Chondrocyte (in vitro differentiated cells): ENCODE measurements at places on chromosomes 2 and 18. TPM values are rescaled to one million over a fixed set of nuclear protein-coding genes. Genes with fewer than 3 reads are reported as not detected.

DNA sequence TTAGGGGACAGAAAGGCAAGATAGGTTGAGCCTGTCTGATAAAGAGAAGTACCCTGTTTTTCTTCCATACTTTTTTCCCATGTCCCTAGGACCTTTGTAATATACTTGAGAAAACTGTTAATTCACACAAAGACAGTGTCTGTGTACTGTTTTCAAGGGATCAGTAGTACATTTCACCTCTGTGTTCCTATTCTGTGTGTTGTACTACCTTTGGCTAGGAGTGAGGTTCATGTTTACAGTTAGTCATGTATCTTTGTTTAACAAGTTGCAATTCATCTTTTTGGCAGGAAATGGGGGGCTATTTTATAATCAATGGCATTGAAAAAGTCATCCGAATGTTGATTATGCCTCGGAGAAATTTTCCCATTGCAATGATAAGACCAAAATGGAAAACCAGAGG lies 6.7 kb downstream of the POLR1B start:
- no peak for DNase-seq
- H3K27me3 ChIP-seq, result no peaks in the 10 kb centered on the region
- no peak overlapping the region for H3K4me3 ChIP-seq
- H3K4me1 ChIP-seq, result no peaks in the 10 kb centered on the region
- H3K36me3 ChIP-seq, result peaks cover 33% of the 10 kb centered on the region

Gene C1GALT1C1L
- not detected in 3 replicates for total RNA-seq

Gene PARD6G
- 10.9 to 17.7 TPM (median 17.0 TPM) in 3 replicates for total RNA-seq

GRCh38 chr2:113846429-113846828 lies 43.5 kb upstream of the ACTR3 start:
- H3K36me3 ChIP-seq, result peaks cover 5% of the 10 kb centered on the region
- peaks cover 3% of the 10 kb centered on the region for H3K27me3 ChIP-seq
- DNase-seq, result no peak
- no peak overlapping the region for H3K4me3 ChIP-seq
- H3K27ac ChIP-seq, result no peak overlapping the region
- no peaks in the 10 kb centered on the region for H3K4me1 ChIP-seq

GRCh38 chr18:58559427-58560186 lies 69.3 kb downstream of the ALPK2 start:
- no peak overlapping the region for H3K4me3 ChIP-seq
- peaks cover 34% of the 10 kb centered on the region for H3K4me1 ChIP-seq
- H3K27ac ChIP-seq, result peak overlapping the region; percentile 45
- H3K36me3 ChIP-seq, result peaks cover 13% of the 10 kb centered on the region

Gene CTNNA2
- not detected in 3 replicates for total RNA-seq

DNA sequence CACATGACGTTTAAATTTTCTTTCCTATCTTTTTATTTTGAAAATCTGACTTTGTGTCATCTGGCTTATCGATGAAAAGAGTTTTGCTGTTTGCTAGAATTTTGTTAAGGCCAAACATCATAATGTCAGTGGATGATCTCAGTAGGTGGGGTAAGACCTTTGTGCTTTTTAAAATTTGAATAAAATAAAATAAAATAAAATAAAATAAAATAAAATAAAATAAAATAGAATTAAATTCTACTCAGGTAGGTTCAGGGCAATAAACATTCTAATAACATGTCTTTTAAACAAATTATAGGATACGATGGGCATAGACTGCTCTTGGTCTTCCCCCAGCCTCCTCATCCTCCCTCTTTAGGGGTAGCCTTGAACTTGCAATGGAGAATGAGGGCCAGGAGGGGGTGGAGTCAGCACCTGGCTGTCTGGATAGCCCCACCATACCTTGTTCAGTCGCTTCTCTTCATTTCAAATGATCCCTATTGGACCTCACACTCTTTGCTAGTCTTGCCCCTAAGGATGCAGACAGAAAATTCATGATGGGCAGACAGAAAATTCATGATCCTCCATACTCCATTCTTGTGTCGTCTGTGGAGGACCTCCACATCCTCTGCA lies 8.1 kb downstream of the LDLRAD4 start:
- H3K27ac ChIP-seq, result no peak overlapping the region
- H3K4me1 ChIP-seq, result peaks cover 44% of the 10 kb centered on the region
- no peak for DNase-seq
- H3K27me3 ChIP-seq, result no peaks in the 10 kb centered on the region
- H3K36me3 ChIP-seq, result peaks cover 13% of the 10 kb centered on the region
- H3K4me3 ChIP-seq, result no peak overlapping the region

Gene ACKR3
- total RNA-seq, result 56.6 to 68.8 TPM (median 57.6 TPM) in 3 replicates

- H3K27ac ChIP-seq, result no peak overlapping the region
- H3K4me3 ChIP-seq, result no peak overlapping the region
- no peaks in the 10 kb centered on the region for H3K36me3 ChIP-seq
Observed at GRCh38 chr2:2641541-2642410, 310.7 kb upstream of the MYT1L start.

DNA sequence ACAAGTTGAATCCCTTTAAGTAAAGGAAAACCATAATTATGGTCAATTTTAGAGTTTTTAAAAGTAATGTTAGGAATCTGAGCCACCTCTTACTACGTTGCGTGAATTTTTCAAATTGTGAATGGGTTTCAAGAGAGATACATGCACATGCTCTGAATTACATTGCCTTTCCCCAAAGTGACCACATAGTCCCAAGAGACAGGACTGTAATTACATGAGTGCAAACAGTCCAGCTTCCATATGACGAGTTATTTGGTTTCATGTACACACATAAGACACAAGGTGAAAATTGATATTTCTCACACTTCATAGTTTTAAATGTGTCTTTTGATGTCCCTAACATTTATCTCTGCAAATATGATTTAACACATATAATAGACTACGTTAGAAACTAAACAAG lies 850.8 kb downstream of the LRP1B start:
- no peak for DNase-seq
- H3K4me1 ChIP-seq, result peaks cover 3% of the 10 kb centered on the region
- no peaks in the 10 kb centered on the region for H3K36me3 ChIP-seq
- H3K4me3 ChIP-seq, result no peak overlapping the region

DNA sequence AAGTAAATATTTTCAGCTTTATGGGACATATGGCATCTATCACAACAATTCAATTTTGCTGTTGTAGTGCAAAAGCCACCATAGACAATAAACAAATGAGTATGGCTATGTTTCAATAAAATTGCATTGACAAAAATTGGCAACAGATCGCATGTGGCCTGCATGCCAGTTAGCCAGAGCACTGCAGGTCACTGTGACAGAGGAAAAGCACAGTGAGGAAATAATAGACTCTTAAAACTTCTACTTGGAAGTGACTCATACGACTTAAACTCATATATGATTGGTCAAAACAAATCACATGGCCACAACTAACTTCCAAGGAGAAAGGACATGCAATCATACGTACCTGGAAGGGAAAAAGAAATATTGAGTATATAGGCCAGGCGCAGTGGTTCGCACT lies 44.4 kb downstream of the EXOC6B start:
- peaks cover 25% of the 10 kb centered on the region for H3K4me1 ChIP-seq
- H3K27me3 ChIP-seq, result no peaks in the 10 kb centered on the region
- H3K36me3 ChIP-seq, result peaks cover 6% of the 10 kb centered on the region
- H3K27ac ChIP-seq, result no peak overlapping the region

GRCh38 chr2:137321566-137321965 lies 556.2 kb downstream of the THSD7B start:
- no peak overlapping the region for H3K27ac ChIP-seq
- no peaks in the 10 kb centered on the region for H3K36me3 ChIP-seq
- no peaks in the 10 kb centered on the region for H3K27me3 ChIP-seq
- no peak for DNase-seq

DNA sequence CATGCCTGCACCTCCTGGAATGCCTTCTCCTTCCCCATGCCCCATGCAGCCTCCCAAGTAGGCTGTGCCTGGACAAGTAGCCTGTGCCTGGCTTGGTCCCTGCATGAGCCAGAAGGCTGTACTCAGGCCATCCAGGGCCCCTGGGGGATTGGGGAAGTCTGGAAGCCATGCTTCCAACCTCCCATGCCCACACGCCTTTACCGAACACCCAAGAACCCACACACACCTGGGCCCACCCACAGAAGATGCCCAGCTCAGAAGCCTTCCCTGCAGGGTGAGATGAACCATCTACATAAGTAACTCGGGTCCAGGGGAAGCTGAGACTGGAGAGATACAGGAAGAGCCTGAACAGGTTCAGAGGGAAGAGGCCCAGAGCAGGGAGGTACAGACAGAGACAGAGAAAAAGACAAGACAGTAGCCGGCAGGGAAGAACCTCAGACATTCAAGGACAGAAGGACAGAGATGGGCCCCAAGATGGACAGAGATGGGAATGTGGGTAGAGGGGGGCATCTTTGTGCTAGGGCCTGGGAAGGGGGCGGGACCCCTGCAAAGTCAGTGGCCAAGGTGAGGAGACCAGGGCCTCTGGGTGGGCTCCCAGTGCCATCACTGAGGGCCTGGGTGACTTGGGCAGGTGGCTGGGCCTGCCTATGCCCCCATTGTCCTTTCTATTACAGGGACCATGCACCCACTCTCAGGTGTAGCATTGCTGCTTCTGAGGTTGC lies 4.3 kb downstream of the BIN1 start:
- H3K4me3 ChIP-seq, result no peak overlapping the region
- H3K27ac ChIP-seq, result no peak overlapping the region
- no peaks in the 10 kb centered on the region for H3K27me3 ChIP-seq
- no peaks in the 10 kb centered on the region for H3K36me3 ChIP-seq

- DNase-seq, result no peak
- no peak overlapping the region for H3K4me3 ChIP-seq
- H3K27me3 ChIP-seq, result no peaks in the 10 kb centered on the region
- H3K4me1 ChIP-seq, result peaks cover 5% of the 10 kb centered on the region
Observed at GRCh38 chr18:46046126-46046525, 25.9 kb downstream of the PSTPIP2 start.

DNA sequence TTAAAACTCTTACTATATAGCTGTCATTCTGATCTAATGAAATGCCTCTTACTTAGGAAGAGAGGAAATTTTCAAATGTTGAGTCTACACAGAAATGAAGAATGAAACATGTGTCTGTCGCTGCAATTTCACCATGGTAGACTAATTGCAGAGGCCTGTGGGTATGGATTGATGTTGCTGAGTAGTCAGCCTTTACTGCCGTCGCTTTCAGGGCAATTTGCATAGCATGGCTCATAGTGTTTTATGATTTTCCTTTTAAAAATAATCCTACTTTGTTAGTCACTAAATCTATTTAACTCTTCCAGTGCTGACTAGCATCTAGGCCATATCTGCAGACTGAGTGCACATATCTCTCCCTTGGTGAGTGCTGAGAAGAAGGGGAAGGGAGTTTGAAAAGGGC lies 819.2 kb downstream of the SATB2 start:
- no peak for DNase-seq
- H3K27ac ChIP-seq, result no peak overlapping the region
- no peak overlapping the region for H3K4me3 ChIP-seq
- no peaks in the 10 kb centered on the region for H3K36me3 ChIP-seq

Gene HOXD9
- total RNA-seq, result not detected in 3 replicates

Gene CHST10
- 9.8 to 11.1 TPM (median 10.8 TPM) in 3 replicates for total RNA-seq

DNA sequence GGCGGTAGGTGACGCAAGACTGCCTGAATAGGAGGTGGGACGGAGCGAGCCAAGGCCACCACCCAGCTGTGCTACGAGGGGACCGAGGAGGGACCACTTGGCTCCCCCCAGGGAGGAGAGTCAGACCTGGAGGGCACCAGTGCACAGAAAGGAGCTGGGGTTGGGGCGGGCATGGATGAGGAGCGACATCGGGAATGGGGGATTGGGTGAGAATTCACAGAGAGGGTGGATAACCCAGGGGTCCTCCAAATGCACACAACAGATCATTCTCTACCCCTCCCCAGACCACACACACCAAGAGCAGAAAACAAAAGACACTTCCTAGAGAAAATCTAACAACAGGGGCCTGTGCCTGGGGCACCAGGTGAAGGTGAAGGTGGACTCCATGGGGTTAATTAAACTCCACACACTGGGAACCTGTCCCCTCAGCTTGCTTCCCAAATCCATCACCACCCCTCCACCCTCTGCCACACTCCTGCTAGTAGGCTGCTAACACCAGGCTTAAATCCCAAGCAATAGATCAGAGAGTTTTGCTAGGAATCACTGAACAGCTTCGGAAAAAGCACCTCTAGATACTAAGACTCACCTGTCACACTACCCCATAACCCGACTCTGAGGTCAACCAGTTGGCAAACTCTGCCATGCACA lies 274.6 kb downstream of the EIPR1 start:
- no peak for DNase-seq
- H3K4me1 ChIP-seq, result no peaks in the 10 kb centered on the region
- H3K4me3 ChIP-seq, result no peak overlapping the region
- no peak overlapping the region for H3K27ac ChIP-seq
- peaks cover 3% of the 10 kb centered on the region for H3K27me3 ChIP-seq
- peaks cover 2% of the 10 kb centered on the region for H3K36me3 ChIP-seq

GRCh38 chr2:11405599-11406266 lies 60.2 kb downstream of the E2F6 start:
- H3K4me3 ChIP-seq, result peak overlapping the region; percentile 55
- H3K4me1 ChIP-seq, result peaks cover 70% of the 10 kb centered on the region
- no peak for DNase-seq
- H3K36me3 ChIP-seq, result no peaks in the 10 kb centered on the region
- no peaks in the 10 kb centered on the region for H3K27me3 ChIP-seq
